Activated T-cell treated with anti-CD3 and anti-CD28 coated beads for 4 hours (primary cell): ENCODE measurements at places on chromosomes 6 and 20.

GRCh38 chr20:17614176-17614811, 44.4 kb downstream of the DSTN start:
- no peak for DNase-seq

DNA sequence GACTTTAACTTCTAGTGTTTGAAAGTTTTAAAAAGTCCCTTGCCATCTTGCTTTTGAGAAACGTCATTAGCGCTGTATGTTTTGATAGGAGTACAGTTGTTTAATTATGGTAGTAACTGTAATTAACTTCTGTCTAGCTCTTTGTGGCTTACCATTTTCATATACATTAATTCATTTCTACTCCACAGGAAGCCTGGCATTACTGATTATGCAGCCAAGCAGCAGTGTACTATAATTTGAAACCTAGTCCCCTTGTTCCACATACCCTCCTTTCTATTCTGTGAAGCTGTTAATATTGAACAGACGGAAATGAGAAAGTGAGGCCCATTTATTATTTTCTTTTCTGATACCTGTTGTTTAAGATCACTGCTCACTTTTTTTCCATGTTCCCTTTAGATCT, 235.4 kb downstream of the CDKAL1 start:
- no peak for DNase-seq

DNA sequence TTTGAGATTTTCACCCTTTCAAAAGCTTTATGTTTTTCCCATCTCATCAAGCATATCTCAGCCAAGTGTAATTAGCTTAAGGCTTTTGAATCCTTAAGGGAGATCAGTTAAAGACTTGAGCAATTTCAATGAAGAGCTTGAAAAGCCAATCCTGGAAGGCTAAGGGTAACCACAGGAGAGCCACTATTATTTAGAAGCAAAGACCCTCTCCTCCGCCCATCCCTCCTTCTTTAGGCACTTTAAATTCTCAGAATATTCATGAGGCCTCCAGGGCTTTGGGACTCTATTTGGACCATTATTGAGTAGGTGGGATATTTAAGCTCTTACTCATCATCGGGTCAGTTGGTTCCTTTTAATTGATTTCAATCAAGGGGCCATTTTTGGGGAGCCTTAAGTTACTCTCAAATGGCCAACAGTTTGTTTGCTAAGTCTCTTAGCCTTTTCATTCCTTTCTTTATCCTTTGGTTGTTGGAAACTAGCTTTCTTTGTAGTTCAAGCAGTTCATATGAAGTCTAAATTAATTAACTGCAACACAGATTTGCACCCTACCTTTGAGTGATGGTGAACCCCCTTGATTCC, 567.2 kb downstream of the KIF16B start:
- no peak for DNase-seq

GRCh38 chr6:31399589-31400466, 3.6 kb upstream of the MICA start:
- peak; percentile 60 for DNase-seq

- DNase-seq, result no peak
These were observed 6.0 kb downstream of the C6orf141 start for GRCh38 chr6:49556429-49556837.

DNA sequence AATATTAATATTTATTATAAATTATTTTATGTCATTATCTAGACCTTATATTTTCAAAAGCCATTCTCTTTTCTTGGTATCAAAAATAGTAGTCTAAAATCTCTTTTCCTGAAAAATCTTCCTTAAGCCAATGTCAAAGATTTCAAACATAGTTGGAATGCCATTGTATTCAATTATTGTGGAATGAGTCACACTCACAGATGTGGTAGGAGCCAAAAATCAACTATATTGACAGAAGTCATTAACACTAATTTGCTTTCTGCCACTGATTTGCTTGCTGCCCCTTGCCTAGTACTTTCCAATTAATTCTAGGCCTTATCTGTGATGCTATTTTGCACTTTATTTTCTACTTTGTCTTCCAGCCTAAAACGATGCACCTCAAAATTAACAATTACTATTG, 1326.3 kb upstream of the GJE1 start:
- DNase-seq, result no peak

GRCh38 chr6:136343275-136343674, 53.6 kb upstream of the BCLAF1 start:
- DNase-seq, result no peak

- no peak for DNase-seq
These were observed 80.1 kb downstream of the LYRM4 start for GRCh38 chr6:5180636-5181035.

DNA sequence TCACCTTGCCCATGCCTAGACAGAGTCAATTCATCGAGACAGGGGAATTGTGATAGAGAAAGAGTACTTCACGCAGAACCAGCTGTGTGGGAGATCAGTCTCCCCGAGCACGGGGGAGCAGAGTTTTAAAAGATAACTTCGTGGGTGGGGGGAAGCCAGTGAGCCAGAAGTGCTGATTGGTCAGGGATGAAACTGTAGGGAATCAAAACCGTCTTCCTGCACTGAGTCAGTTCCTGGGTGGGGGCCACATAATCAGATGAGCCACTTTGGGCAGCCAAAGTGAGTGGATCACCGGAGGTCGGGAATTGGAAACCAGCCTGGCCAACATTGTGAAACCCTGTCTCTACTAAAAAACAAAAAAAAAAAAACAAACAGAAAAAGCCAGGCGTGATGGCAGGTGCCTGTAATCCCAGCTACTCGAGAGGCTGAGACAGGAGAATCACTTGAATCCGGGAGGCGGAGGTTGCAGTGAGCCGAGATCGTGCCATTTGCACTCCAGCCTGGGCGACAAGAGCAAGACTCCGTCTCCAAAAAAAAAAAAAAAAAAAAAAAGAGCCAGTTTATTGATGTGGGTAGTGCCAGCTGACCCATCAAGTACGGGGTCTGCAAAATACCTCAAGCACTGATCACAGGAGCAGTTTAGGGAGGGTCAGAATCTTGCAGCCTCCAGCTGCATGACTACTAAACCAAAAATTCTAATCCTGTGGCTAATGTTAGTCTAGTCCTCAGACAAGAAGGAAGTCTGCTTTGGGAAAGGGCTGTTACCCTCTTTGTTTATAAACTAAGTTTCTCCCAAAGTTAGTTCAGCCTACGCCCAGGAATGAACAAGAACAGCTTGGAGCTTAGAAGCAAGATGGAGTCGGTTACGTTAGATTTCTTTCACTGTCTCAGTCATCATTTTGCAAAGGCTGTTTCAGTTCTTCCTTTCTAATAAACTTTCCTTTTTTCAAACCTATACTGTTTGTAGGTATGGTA, 3.9 kb upstream of the TRIM39 start:
- peak; percentile 24 for DNase-seq

DNA sequence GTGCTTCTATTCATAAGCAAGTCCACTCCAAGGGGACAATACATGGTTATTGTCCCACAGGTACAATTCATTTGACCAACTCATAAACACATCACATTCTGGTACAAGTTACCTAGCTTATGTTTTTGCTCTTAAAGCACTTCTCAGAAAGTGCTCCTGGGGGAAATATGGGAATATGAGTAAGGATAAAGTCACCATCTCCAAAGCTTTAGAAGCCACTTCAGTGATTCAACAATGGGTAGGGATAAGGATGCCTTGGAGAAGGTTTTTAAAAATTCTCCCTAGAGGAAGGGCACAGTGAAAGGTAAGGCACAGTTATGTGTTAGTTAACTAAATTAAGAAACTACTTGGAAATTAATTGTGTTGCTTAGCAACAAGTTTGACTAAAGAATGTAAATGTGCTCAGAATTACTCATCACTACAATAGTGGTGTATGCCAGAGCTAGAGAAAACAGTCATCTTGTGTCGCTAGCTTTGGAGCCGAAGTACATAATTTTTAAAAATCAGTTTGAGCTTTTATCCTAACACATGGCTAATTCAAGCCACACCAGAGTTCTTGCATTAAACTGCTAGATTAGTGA, 39.5 kb upstream of the LAMP5 start:
- no peak for DNase-seq

DNA sequence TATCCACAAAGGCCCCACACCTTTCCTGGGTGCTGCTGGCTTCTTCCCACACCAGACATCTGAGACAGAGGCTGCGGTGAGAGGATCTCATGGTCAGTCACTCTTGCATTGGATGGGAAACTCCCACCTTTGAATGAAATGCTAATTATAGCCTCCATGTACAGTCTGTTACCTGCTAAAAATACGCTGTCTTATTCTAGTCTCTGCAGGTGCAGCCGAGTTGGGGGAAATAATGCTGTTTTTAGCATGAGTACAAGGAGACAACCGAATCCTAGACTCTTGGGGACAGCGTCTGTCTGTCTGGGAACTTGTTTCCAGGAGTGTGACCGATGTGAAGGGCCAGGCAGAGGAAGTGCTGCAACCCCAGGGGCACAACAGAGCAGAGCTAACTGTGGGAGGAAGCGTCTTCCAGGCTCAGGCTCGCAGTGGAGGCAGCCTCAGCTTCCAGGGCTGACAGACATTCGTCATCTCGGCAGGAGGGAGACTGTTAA, 286.2 kb downstream of the PREX1 start:
- no peak for DNase-seq

DNA sequence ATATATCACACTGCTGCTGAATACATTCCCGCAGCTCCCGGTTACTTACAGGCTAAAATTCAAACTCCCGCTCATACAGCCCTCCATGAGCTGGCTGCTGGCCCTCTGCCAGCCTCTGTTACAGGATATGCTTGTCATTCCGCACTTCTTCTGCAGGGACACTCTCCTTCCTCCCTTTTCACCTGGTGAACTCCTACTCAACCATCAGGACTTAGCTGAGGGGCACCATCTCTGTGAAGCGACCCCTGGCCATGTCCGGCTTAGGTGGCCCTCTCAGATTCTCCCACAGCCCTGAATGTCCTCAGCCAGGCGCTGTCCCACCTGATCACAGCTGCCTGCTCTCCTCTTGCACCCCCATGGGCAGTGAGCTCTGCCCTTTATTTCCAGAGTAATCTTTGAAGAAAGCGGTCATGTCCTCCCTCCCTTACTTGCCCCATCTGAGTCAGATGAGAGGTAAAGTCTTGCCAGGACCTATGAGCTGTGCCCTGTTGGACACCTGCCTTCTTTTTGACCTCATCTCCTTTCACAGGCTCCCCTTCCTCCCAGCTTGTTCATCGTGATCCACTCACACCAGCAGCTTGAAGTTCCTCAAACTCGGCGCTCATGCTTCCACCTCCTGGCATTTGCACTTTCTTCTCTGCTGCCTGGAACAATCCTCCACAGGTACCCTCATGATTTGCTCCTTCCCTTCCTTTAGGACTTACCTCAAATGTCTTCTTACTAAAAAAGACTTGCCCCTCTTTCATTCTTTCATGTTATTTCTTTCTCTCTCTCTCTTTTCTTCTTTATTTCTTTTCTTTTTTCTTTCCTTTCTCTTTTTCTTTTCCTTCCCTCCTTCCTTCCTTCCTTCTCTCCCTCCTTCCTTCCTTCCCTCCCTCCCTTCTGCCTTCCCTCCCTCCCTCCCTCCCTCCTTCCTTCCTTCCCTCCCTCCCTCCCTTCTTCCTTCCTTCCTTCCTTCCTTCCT, 5.6 kb downstream of the CYP24A1 start:
- DNase-seq, result no peak

- DNase-seq, result no peak
These were observed 282.9 kb downstream of the CLIC5 start for GRCh38 chr6:45732731-45733130.

- no peak for DNase-seq
These were observed 36.8 kb downstream of the PTCHD4 start for GRCh38 chr6:48073976-48074767.

GRCh38 chr20:47725248-47725973, 59.9 kb downstream of the SULF2 start:
- DNase-seq, result peak; percentile 60

DNA sequence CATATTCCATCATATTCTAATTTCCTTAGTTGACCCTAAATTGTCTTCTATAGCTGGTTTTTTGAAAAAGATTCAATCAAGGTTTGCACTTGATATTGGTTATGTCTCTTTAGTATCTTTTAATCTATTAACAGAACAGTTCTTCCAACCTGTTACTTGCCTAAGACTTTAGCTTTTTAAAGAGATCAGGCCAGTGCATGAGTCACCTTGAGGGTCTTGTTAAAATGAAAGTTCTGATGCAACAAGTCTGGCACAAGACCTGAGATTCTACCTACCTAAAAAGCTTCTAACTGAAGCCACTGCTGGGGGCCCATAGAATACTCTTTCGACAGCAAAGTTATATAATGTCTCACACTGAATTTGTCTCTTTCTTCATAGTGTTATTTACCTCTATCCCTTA, 3.2 kb downstream of the USP45 start:
- no peak for DNase-seq

DNA sequence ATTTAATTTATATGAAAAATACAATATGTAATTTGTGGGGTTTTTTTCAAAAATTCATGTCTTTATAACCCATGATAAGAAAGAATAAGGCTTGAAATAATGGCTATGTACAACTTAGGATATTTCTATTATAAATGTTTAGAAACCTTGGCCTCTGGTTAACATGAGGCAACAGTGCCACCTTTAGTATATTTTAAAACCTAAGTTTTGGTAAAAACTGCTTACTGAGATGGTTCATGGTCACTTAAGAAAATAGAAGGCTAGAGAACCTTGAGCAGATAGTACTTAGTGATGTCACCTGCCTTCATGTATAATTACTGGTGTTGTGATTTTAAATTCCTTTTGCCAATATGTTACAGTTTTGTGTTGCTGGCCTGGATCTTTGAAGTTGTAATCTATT, 176.4 kb downstream of the ADGB start:
- DNase-seq, result no peak

GRCh38 chr6:82785206-82785605, 280.4 kb downstream of the UBE3D start:
- DNase-seq, result no peak

DNA sequence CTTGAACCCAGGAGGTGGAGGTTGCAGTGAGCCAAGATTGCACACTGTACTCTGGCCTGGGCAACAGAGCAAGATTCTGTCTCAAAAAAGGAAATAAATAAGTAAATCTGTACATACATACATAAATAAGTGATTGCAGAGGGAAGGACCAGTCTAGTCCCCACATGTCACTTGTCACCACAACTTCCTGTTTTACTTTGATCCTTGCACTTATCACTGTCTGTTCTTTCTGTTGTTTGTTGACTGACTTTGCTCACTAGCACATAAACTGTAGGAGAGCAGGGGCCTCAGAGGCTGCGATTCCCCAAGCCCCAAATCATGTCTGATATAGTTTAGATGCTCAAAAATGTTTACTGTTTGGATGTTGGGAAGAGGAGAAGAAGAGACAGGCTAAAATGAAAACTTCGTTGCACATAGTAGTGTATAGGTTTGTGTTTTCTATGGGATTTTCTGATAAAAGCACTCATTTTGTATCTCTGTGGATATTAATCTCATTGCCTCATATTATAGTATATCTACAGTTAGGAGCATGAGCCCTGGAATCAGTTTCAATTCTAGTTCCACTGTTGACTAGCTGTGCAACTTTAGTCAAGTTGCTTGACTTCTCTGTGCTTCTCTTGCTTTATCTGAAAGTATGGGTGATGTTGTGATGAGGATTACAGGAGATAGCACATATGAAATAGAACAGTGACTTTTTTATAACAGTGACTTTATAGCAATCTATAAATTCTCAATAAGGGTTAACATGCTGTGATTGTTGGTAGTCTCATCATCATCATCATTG, 165.0 kb downstream of the TBC1D7 start:
- DNase-seq, result no peak

DNA sequence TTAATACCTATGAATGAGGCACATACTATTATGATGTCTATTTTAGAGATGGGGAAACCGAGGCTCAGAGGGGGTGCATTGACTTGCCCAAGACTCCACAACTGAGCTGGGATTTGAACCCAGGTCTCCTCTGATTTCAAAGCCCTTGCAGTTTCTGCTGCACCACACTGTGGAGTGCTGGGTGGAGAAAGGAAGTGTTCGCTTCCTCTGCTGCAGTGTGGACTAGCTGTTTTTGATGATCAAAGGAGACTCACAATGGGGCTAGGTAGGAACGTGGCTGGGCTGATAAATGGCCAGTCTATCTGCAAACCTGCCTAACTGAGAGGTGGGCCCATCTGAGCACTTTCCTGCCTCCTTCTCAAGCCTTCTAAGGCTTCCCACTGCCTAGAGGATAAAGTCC, 87.2 kb downstream of the CD40 start:
- DNase-seq, result no peak
